Fibroblast of mammary gland (primary cell): ENCODE measurements at places on chromosomes 1 and 21.

GRCh38 chr1:99207216-99207615 is 57.1 kb upstream of the PLPPR4 start:
- DNase-seq: no peak

DNA sequence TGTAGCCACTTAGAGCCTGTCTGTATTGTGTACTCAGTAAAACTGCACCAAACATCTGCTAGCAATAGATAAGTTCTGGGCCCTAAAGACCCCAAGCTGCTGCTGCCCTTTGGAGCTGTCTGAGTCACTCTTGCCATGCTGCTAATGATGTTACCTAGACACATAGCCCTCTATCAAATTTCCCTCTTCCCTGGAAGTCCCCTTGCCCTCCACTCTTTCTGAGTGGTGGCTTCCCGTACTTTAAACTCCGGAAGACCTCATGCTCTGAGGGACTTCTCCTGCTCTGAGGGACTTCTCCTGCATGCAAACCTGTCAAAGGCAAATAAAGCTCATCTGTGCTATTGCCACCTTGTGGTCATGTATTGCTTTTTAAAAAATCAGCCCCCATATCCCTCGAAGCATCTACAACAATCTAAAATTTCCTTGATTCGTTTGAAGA is 34.0 kb downstream of the FH start:
- DNase-seq: peak; percentile 42

GRCh38 chr21:37159053-37159776 is 86.2 kb downstream of the TTC3 start:
- DNase-seq: no peak

GRCh38 chr1:34529935-34530859 is 224.7 kb upstream of the GJB5 start:
- DNase-seq: no peak

DNA sequence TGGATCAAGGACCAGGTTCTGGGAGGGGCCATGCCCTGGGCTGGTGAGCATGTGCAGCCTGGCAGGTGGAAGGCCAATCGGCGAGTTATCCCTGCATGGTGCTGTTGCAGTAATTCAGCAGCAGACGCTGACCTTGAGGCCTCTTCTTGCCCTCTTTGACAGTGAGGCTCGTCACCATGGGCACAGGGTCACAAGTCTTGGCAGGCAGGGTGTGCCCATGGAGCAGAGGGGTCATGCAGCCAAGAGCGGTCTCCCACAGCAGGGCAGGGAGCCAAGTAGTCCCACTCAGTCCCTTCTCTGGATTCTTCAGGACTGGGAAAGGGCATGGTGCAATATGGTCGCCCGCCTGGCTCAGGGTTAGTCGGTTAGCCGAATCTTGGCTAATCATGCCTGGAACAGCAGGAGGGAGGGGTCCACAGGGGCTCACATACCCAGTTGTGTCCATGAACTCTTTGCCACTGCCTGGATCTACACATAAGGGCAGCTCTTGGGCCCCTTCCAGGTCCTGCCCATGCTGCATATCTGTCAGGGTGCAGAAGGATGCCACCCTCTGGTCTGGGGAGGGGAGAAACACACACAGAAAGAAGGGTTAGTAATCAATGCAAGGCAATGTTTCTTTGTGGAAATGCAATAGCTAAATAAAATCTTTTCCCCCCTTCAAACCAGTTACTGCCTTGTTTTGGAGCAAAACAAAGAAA is 226.8 kb downstream of the SIPA1L2 start:
- DNase-seq: no peak

DNA sequence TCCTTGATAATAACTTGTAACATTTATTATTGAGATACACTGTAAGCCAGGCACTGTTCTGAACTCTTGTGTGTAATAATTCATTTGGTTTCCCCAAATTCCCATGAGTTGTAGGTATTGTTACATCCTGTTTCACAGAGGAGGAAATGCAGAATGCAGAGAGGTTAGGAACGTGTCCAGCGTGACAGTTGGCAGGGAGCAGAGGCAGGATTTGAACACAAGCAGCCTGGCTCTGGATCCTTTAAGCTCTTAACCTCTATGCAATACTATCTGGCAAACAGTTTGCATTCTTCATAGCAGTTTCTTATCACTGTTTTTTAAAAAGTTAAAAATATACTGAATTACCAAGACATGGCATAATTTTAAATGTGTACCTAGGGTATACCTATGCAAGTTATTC is 30.5 kb downstream of the EEIG2 start:
- DNase-seq: peak; percentile 53

DNA sequence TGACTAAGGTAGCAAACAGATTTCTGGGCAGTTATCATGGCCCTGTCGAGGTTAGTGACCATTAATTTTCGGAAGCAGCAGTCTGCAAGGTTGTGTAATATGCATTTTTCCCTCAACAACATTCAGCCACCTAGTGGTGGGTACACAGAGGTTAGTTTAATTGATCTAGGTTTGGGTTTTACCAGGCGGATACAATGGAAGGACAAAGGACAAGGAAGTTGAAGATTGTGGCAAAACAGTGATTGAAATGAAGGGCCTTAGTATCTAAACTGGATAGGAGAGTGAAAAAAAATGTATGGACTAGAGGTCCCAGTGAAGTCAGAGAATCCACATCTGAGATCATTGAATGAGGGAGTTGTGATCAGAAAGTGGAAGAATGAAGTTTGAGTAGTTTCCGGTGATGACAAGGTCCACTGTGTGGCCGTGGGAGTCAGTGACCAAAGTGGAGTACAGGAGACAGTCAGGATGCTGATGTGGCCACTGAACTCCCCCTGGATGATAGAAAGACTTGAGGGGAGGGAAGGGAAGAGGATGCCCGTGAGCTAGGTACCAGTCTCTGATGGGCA is 2.8 kb downstream of the ARMH1 start:
- DNase-seq: peak; percentile 70

DNA sequence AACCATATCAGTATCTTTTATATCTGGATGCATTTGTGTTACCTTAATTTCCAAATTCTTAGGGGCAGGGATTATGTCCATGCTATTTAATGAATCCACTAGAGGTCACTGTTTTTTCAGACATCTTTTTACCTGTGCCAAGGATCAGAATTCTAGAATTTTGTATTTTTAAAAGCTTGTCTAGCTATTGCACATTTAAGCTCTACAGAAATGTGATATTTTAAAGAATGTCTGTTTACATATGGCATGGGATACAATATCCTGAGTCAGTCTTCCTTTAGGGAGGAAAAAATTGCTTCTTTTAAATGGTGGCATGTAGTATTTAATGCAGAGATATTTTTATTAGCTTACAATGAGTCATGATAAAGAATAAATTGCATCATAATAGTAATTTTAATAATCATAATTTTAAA is 11.3 kb downstream of the RPAP2 start:
- peak; percentile 44 for DNase-seq
